Stimulated activated CD8-positive, alpha-beta memory T cell treated with anti-CD3 and anti-CD28 coated beads, Interleukin-2, amount 100 ng/mL, for 48 hours (primary cell): ENCODE measurements at places on chromosomes 12 and 14.

DNA sequence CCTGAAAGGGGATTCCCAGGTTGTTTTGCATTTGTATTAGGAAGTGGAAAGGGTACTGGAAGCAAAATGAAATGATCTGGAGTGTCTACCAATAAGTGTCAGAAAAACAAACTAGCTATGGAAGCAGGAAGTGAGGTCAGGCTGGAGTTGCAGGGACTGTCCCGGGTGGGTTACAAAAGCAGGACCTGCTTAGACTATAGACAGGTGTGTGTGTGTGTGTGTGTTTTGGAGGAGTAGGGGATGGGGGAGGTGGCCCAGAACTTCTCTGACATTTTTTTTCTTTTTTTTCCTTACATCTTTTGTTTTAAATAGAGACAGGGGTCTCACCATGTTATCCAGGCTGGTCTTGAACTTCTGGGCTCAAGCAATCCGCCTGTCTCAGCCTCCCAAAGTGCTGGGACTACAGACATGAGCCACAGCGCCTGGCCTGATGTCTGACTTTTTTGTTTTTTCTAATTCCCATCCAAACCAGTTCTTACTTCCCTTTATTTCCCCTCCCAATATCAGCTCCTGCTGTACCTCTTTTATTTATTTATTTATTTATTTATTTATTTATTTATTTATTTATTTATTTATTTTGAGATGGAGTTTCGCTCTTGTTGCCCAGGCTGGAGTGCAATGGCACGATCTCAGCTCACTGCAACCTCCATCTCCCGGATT lies 512 bp upstream of the RND1 start:
- no peak for DNase-seq

GRCh38 chr12:114440270-114441038 lies 34.5 kb upstream of the TBX5 start:
- no peak for DNase-seq

GRCh38 chr12:111238075-111238734 lies 130.7 kb downstream of the PHETA1 start:
- no peak for DNase-seq

DNA sequence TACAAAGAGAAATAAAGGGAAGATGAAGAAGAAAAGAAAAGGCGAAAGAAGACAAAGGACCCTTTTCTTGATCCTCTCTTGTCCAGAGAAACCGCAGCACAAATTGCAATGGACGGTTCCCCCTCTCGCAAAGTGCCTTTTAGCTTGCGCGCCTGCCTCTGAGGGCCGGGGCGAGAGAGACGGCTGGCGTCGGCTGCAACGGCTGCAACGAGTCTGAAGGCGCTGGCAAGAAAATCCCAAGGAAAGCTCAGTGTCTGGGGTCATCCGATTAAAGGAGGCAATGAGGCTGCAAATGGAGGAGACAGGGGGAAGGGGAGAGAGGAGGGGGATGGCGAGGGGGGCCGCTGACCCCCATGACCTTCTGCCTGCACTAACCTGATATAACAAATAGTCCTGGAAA lies 671.5 kb downstream of the MED13L start:
- no peak for DNase-seq

GRCh38 chr12:39401459-39401858 lies 41.5 kb downstream of the KIF21A start:
- DNase-seq = no peak

- DNase-seq = no peak
Observed at GRCh38 chr14:40762685-40763084, 844.0 kb upstream of the LRFN5 start.

DNA sequence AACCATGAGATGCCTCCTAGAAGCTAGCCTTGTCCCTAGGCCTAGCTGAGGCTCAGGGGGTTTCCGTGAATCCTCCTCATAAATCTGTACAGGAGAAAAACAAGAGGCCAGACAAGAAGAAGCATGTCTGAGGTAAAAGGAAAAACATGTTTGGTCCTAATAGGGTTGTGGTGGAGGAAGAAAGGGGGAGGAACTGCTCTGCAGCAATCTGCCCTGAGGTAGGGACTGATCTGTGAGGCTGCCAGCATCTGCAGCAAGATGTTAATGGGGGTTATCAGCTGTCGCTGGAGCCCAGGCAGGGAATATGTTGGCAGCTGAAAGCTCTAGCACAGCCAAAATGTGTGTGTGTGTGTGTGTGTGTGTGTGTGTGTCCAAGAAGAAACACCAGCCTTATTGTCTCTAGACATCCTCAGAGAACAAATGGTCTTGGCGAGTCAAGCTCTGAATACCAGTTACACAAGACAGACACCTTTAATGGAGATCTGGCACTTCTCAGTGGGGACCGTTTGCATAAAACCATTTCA lies 218.5 kb downstream of the NUAK1 start:
- DNase-seq = no peak

DNA sequence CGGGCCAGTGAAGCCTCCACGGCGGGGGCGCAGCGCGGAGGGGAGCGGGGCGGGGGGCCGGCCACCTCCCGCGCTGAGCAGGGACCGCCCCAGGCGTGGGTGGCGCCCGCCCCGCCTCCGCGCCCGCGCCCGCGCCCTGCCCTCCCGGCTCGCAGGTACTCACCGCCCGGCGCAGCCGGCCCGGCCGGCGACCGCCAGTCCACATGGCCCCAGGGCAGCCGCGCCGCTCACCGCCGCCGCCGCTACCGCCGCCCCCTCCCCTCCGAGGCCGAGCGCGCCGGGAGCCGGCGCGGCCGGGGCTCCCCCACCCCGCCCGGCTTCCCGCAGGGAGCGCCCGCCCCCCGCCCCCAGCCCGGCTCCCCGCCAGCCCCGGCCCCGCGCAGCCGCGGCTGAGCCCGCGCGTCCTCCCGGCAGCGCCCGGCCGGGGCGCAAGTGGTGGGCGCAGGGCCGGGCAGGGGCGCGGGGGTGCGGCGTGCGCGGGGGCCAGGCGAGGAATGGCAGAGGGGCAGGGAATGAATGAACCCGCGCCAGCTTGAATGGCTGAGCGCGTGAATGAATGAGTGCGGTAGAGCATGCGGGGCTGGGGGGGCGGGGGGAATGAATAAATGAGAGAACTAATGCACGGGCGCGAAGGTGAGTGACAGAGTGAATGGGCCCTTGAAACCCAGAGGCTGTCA lies at the start of gene BEGAIN:
TSS of gene BEGAIN (minus strand) at position 332 of the 677 bp plus-strand sequence. CDS start at position 205, 127 bp downstream.
- no peak for DNase-seq

- no peak for DNase-seq
Observed at GRCh38 chr14:42980419-42980818, 1373.7 kb downstream of the LRFN5 start.

DNA sequence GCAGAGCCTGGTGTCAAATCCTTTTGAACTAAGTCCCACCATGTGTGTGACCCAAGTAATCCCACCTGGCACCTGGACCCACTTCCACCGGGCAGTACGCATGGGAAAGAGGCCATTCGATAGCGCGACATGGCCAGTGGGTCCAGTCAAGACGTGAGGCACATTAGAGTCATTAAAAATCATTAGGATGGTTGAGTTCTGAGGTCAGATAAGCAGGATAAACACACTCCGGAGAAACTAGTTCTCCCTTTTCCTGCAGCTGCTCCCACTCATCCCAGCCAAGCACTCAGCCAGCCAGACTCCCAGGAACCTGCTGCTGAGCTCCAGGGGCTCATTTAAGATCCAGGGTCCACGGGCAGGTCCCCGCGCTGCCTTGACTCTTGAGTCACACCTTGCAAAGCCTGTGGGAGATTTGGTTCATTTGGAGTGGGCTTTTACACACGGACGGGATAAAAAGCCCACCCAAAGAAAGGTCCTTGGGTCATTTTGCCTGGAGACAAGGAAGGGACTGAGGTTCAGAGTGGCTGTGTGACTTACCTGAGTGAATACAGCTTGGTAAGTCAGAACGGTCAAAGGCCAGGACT lies 313.9 kb downstream of the BCL11B start:
- DNase-seq = no peak

- DNase-seq = no peak
Observed at GRCh38 chr12:82874945-82875344, 188.2 kb downstream of the TMTC2 start.

DNA sequence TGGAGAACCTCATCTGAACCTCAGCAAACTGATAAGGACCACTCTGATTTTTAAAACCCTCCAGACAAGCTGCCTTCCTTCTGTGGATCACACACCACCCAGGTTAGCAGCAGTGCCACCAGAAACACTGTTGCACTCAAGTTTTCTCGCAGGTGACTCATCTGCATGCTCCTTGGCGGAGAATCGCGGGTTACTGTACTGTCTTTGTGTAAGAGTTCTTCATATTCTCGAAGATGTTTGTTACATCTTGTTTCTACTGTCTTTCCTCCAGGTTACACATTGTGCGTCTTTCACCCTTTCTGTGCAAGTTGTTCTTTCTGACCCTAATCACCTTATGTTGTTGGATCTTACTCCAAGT lies 331.2 kb downstream of the CACNA1C start:
- no peak for DNase-seq

DNA sequence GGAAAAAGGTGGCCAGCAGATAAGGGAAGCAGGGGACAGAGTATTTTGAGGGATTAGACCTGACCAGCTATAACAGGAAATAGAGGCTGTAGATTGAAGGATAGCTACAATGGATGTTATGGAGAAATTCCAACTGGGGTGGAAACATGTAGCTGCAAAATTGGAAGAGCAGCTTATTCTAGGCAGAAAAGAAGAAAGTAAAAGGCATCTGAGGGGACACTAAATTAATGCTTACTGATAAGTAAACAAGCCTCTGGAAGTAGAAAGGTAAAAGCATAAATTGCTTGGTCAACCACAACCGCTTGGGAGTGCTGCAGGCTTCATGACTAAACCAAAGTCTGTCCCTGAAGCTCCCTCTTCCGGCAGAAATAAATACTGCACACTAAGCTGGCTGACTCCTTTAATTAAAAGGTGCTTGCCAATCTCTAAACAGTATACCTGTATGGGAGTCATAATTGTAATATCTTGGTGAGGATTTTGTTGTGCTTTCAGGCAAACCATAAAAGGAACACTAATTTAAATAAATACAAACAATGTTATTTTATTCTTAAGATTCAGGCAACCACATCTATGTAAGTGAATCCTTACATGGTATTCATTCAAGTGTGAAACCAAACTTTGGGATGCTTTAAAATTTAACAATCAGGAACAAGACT lies 7.7 kb downstream of the UBC start:
- DNase-seq = no peak

DNA sequence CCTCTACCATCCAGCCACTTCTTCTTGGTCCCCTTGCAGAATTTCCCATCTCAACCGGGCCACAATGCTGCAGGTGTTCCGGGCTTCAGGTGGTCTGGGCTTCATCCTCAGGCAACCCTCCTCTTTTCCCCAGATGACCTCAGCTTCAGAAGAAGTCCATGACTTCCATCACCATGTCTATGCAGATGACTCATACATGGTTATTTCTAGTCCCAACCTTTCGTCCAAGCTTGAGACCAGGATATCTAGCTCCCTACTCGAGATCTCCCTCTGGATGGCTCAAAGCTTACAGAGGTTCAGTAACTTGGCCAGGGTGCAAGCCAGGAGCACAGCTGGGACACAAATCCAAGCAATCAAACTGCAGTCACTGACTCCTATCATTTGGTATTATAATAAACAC lies 154.6 kb upstream of the NOS1 start:
- no peak for DNase-seq

GRCh38 chr12:114400361-114400811 lies 5.6 kb downstream of the TBX5 start:
- DNase-seq = no peak

- DNase-seq = no peak
Observed at GRCh38 chr12:107622001-107622400, 63.6 kb upstream of the PWP1 start.

DNA sequence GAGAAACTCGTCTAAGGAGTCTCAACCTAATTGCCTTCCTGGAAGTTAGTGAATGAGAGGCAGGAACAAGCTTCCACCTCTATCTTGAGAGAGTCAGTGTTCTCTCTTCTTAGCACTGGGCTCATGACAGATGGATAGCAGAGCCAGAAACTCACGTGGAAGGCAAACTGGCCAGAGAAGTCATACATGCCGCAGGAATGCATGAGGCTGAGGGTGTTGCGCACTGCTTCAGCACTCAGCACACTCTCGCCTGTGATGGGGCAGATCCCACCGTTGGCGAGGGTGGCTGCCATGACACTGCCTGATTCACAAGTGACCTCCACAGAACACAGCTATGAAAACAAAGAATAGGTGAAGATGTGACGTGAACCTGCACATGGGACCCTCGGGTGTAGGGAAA lies 6.0 kb downstream of the SPRYD4 start:
- no peak for DNase-seq

DNA sequence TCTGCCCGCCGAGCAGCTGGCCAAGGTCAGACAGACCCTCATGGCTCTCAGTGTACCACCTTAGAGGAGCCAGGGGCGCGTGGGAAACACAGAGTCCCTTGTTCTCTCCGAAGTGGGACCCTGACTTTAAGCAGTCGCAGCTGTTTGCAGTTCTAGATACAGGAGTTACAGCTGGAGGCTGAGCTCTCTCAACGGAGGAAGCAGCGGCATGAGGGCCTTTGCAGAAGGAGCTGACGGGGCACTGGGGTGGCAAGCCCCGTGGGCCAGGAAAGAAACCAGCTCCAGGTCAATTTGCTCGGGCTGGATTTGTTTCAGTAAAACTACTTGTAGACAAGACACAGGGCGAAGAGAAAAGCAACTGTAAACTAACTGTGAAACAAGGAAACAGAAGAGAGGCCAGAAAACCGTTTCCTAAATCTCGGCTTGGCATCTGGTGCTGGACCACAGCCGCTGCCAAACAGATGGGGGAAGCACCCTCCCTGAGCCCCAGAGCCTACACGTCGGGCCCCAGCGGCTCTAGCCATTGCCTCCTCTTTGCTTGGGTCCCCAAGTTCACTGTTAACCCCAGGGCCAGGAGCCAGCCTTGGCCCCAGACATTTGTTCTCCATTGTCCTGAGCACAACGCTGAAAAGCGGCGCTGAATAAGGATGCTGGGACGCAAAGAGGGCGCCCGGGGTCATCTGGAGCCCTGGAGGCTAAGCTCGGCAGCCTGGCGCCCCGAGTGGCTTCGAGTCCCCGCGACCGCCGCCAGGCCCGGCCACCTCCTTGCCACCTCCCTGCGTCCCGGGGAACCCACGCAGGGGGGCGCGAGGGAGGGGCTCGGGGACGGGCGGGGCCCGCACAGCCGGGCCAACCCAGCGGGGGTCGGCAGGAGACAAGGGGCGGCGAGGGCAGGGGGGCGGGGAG lies 914 bp upstream of the PACS2 start:
- peak; percentile 20 for DNase-seq

- DNase-seq = no peak
Observed at GRCh38 chr14:59247801-59248584, 59.5 kb downstream of the DAAM1 start.

GRCh38 chr12:24721191-24721590 lies 227.7 kb downstream of the BCAT1 start:
- DNase-seq = no peak

- DNase-seq = no peak
Observed at GRCh38 chr12:73998894-73999293, 538.7 kb upstream of the ATXN7L3B start.
